ENCODE measurements at places on chromosomes 7 and 10. TPM values are rescaled to one million over a fixed set of nuclear protein-coding genes. Genes with fewer than 3 reads are reported as not detected.

Gene ITIH5
- 9.5 TPM for total RNA-seq

Gene HTRA1
- 138 TPM for total RNA-seq

Gene PRRT4
- total RNA-seq, result 1.7 TPM

Gene TRPV5
- total RNA-seq, result not detected

Gene TMEM273
- total RNA-seq, result 8.5 TPM

Gene ANKRD30A
- not detected for total RNA-seq

Gene SPDYE16
- total RNA-seq, result not detected

Gene C10orf53
- total RNA-seq, result not detected

DNA sequence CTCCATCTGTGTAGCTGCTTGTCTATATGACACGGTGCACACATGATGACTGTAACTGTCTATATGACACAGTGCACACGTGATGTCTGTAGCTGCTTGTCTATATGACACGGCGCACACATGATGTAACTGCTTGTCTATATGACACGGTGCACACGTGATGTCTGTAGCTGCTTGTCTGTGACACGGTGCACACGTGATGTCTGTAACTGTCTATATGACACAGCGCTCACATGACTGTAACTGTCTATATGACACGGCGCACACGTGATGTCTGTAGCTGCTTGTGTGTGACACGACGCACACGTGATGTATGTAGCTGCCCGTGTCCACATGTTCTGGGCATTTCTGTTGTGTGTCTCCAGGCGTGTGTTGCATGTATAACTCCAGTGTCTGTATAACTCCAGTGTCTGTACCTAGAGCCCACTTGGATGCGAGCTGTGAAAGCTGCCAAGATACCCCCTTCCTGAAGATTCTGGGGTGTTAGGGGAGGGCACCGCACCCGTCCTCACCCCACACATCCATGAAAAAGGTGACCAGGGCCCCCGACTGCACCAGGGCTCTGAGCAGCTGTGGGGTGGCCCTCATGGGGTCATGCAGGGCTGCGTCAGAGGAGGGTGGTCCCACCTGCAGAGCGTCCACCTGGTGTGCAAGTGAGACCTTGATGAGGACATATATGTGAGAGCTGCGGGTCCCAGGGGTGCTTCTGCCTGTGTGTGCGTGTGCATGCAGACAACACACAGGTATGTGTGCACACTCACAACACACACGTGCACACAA is 137.9 kb downstream of the ELFN1 start:
- H3K27me3 ChIP-seq, result no peaks in the 10 kb centered on the region
- DNase-seq, result no peak
- no peaks in the 10 kb centered on the region for H3K36me3 ChIP-seq
- no peak overlapping the region for H3K4me3 ChIP-seq
- H3K4me1 ChIP-seq, result no peaks in the 10 kb centered on the region
- no peak overlapping the region for H3K27ac ChIP-seq

DNA sequence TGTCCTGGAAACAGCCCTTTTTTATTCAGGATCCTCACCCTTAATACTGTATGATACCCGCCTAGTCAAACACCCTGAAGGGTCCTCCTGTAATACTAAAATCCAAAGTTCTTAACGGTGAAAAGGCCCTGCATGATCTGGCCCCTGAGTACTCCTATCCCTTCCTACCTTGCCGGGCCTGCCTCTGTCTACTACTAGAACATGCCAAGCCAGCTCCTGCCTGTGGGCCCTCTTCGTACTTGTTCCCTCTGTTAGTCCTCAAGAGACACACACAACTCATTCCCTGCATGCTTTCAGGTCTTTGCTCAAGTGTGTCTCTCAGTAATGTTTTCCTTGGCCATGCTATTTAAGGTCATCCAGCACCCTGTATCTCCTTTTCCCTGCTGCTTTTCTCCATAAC is 5.0 kb upstream of the WAPL start:
- H3K27ac ChIP-seq, result no peak overlapping the region
- no peak overlapping the region for H3K4me3 ChIP-seq
- no peaks in the 10 kb centered on the region for H3K4me1 ChIP-seq
- no peak for DNase-seq

DNA sequence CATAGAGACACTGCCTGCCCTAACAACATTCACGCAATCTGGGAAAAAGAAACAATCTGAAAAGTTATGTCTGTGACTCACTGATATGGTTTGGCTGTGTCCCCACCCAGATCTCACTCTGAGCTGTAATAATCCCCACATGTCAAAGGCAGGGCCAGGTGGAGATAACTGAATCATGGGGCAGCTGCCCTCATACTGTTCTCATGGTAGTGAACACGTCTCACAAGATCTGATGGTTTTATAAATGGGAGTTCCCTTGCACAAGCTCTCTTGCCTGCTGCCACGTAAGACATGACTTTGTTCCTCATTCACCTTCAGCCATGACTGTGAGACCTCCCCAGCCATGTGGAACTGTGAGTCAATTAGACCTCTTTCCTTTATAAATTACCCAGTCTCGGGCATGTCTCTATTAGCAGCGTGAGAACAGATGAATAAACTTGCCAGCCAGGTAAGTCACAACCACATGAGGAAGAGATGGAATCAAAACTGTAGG is 341.5 kb upstream of the AOAH start:
- no peak overlapping the region for H3K27ac ChIP-seq
- no peaks in the 10 kb centered on the region for H3K36me3 ChIP-seq
- no peaks in the 10 kb centered on the region for H3K4me1 ChIP-seq
- H3K27me3 ChIP-seq, result no peaks in the 10 kb centered on the region
- no peak overlapping the region for H3K4me3 ChIP-seq
- DNase-seq, result no peak

GRCh38 chr10:63576501-63576900 is 55.3 kb downstream of the REEP3 start:
- H3K27me3 ChIP-seq, result no peaks in the 10 kb centered on the region
- no peak for DNase-seq
- H3K4me3 ChIP-seq, result no peak overlapping the region
- peak overlapping the region; percentile 23 for H3K27ac ChIP-seq
- peaks cover 5% of the 10 kb centered on the region for H3K4me1 ChIP-seq

GRCh38 chr7:157056246-157056645 is 45.8 kb upstream of the MNX1 start:
- H3K4me3 ChIP-seq, result no peak overlapping the region
- no peaks in the 10 kb centered on the region for H3K4me1 ChIP-seq
- DNase-seq, result no peak
- H3K27me3 ChIP-seq, result no peaks in the 10 kb centered on the region
- H3K27ac ChIP-seq, result no peak overlapping the region

DNA sequence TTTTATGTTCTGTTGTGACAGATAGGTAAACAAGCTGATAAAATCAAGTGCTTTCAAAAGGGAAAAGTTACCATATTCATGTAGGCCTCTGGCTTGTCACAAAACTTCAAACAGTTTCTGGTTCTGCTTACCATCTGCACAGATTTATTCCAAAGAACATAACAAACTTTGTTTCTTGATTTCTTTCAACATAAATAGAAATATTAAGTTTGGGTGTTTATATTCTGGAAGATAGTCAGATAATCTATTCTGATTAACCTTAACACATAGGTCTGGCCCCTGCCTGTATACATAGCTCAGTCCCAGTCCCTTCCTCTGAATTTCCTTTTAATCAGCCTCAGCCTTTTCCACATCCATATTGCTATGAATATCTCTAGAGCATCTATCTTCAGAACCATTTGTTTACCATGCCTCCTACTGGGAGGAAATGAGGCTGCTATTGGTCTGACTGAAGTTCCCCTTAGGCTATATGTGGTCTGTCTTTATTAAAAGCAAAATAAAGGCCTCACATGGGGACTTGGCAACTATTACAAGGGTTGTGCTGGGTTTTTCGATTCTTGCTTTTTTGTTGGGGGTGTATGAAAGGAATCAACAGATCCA is 319.0 kb downstream of the HPSE2 start:
- no peaks in the 10 kb centered on the region for H3K27me3 ChIP-seq
- DNase-seq, result no peak
- H3K27ac ChIP-seq, result no peak overlapping the region
- no peak overlapping the region for H3K4me3 ChIP-seq

DNA sequence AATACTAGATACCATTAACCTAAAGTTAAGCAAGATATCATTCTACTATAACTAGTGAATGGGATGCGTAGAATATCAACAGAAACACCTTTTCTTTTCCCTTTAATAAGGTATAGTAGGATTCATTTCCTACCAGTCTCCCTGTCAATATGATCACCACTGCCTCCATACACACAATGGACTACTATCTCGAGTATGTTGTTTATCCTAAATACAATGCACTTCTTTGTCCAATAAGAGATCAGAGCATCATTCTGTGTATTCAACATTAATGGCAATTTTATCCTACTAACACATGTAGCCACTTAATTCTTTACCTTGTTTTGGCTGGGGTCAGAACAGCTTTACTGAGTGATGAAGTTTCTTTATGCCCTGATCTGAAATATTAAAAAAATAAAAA is 276.3 kb downstream of the TFEC start:
- H3K27me3 ChIP-seq, result no peaks in the 10 kb centered on the region
- no peaks in the 10 kb centered on the region for H3K4me1 ChIP-seq
- H3K27ac ChIP-seq, result no peak overlapping the region
- no peaks in the 10 kb centered on the region for H3K36me3 ChIP-seq

DNA sequence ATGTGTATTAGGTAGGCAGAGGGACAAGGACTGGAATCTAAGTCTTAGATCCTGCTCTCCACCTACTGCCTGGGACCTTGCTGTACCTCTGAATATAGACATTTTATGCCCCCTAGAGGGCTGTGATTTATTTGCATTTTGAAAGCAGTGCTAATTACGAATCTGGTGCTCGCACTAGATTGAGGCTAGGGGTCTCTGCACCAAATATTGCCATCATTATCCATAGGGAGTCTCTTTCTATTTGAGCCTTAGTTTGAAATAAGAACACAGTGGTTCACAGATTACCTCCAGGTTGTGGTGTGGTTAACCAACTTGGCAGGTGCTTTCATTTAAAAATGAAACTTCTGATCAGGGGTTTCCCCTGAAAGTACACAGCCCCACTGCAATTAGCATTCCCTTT is 41.8 kb downstream of the CNNM1 start:
- no peaks in the 10 kb centered on the region for H3K36me3 ChIP-seq
- no peak for DNase-seq
- no peak overlapping the region for H3K27ac ChIP-seq
- no peak overlapping the region for H3K4me3 ChIP-seq

GRCh38 chr7:55536619-55537457 is 35.5 kb downstream of the VOPP1 start:
- H3K27ac ChIP-seq, result no peak overlapping the region
- H3K4me1 ChIP-seq, result no peaks in the 10 kb centered on the region
- H3K27me3 ChIP-seq, result no peaks in the 10 kb centered on the region
- no peaks in the 10 kb centered on the region for H3K36me3 ChIP-seq
- DNase-seq, result no peak

GRCh38 chr7:140458916-140459315 is 20.4 kb downstream of the MKRN1 start:
- H3K27ac ChIP-seq, result no peak overlapping the region
- no peak for DNase-seq
- no peaks in the 10 kb centered on the region for H3K4me1 ChIP-seq
- H3K36me3 ChIP-seq, result no peaks in the 10 kb centered on the region

DNA sequence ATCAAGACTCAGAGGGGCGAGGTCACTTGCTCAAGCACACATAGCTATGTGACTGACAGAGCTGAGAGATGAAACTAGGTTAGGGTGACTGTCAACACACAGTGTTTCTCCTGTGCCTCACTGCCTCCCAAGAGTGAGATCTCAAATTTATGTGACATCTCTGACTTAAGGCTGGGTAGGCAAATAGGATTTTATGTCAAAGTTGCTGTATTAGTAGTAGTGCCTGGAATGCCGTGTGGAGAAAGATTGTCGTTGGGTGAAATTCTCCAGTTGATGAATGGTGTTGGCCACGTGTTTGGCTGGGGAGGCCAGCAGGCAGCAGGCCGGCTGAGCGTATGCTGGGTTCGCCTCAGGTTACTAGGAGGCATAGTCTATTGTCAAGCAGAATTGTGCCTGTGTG is 148.3 kb upstream of the BMPER start:
- H3K4me1 ChIP-seq, result no peaks in the 10 kb centered on the region
- no peaks in the 10 kb centered on the region for H3K27me3 ChIP-seq
- no peak for DNase-seq
- H3K4me3 ChIP-seq, result no peak overlapping the region
- H3K36me3 ChIP-seq, result no peaks in the 10 kb centered on the region

- H3K4me3 ChIP-seq, result no peak overlapping the region
- H3K27me3 ChIP-seq, result no peaks in the 10 kb centered on the region
- H3K27ac ChIP-seq, result no peak overlapping the region
- no peaks in the 10 kb centered on the region for H3K36me3 ChIP-seq
Measured at GRCh38 chr10:1412531-1413189, 324.7 kb downstream of the ADARB2 start.

DNA sequence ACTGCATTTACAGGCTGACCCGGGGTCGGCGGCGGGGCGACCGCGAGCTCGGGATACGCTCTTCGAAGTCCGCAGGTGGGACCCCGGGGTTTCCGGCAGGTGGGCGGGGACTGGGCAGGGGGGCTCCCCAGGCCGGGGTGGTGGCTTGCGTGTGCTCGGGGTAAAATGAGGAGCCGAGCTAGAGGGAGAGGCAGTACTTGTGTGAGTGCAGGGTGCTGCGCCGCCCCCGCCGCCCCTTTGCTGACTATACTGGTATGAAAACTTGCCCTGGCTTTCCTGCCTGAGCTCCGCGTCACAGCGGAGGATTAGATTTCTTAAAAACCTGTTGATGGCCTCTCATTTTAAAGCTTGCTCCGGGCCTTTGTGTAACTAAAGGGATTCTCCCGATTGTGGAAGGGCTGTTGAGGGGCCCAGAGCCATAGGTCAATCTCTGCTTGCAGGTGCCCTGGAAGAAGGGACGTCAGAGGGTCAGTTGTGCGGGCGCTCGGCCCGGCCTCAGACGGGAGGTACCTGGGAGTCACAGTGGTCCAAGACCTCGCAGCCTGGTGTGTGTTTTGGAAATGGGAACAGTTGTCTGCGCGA is 488 bp downstream of the ARMC10 start:
- H3K4me1 ChIP-seq, result no peaks in the 10 kb centered on the region
- H3K27me3 ChIP-seq, result no peaks in the 10 kb centered on the region
- DNase-seq, result peak; percentile 45
- H3K27ac ChIP-seq, result peak overlapping the region; percentile 74
- H3K36me3 ChIP-seq, result no peaks in the 10 kb centered on the region
- peak overlapping the region; percentile 88 for H3K4me3 ChIP-seq

DNA sequence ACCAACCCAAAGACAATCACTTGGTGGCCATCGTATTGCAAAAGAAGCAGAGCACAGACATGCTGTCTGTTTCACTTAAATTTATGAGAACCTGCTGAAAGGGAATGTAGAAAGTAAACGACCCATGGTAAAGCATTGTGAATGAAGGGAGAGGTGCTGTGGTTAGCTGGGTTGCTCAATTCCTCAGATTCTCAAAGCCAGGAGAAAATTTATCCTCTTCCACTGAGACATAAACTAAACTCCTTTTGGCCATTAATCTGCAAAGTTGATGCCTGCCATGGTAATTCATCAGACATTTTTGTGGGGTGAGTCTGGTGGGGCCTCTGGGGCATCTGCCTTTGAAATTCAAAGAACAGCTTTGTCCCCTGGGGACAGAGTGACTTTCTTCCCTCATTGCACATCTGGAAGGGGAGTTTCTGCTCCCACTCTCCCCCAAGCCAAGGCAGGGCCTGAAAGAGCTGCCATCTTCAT is 951.0 kb downstream of the LRMDA start:
- no peaks in the 10 kb centered on the region for H3K36me3 ChIP-seq
- no peak overlapping the region for H3K4me3 ChIP-seq
- H3K27me3 ChIP-seq, result no peaks in the 10 kb centered on the region
- H3K4me1 ChIP-seq, result no peaks in the 10 kb centered on the region

GRCh38 chr10:97483506-97483905 is 14.7 kb downstream of the MMS19 start:
- no peaks in the 10 kb centered on the region for H3K27me3 ChIP-seq
- H3K4me3 ChIP-seq, result no peak overlapping the region
- H3K4me1 ChIP-seq, result no peaks in the 10 kb centered on the region
- DNase-seq, result no peak

Measured in uterus (tissue), 4 donors.